Mesothelial cell of epicardium (in vitro differentiated cells): ENCODE measurements at places on chromosomes 2 and 18.
A peak's percentile ranks its signal among the peaks of the same experiment; 100 is the strongest.

DNA sequence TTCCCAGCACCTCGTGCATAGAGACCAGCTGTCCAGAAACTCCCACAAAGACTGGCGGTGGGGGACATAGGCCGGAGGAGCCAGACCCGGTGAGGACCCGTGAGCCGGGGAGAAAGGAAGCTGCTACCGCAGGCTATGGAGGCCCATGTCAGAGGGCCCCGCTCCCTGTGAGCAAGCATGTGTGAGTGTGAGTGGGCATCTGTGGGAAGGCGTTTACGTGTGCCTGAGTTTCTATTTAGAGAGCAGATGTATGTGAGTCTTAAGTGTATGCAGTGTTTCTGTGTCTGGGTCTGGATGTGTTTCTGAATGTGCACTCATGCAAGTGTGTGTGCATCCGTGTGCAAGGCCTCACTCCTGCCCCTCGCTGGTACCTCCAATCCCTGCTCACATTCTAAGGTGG lies 187.8 kb upstream of the RAB6C start:
- no peak for DNase-seq
- no peaks in the 10 kb centered on the region for H3K27me3 ChIP-seq
- H3K36me3 ChIP-seq = peaks cover 9% of the 10 kb centered on the region

- H3K27ac ChIP-seq = no peak overlapping the region
- H3K4me3 ChIP-seq = no peak overlapping the region
- DNase-seq = no peak
- no peaks in the 10 kb centered on the region for H3K27me3 ChIP-seq
Measured at GRCh38 chr2:128498086-128498485, 179.4 kb upstream of the HS6ST1 start.

DNA sequence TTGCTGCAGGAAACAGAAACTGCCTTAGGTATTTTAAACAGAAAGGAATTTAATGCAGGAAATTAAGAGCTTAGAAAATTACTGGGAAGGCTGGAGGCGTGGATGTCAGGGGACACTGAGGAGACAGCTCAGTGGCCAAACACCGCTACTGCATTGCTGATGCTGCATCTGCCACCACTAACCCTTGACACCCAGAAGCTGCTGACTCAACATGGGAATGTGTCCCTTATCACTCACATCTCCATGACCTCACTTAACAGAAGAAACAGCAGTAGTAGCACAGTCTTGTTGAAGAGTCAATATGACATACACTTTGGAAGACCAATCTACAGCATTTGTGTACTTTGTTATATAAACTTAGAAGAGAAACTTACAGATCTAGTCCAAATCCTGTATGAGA lies 906.1 kb downstream of the SLC4A3 start:
- no peak overlapping the region for H3K4me3 ChIP-seq
- H3K36me3 ChIP-seq = peaks cover 6% of the 10 kb centered on the region
- no peak overlapping the region for H3K27ac ChIP-seq
- no peaks in the 10 kb centered on the region for H3K4me1 ChIP-seq

DNA sequence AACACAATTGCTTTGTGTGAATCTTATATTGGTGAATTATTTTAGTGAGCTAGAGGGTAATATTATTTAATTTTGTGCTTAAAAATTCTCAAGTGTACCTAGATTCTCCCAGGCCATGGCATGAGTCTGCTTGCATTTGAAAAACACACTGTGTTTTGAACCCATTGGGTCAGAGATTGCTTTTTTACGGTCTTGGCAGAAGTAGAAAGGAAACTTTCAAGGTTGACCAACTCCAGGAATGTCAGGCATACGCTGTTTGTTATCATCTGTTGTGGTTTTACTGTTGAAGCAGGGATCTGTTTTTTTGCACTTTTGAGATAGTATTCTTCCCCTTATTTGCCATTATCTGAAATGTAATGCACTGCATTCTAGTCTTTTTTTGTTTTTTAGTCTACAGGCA lies 377.4 kb downstream of the RPRM start:
- no peaks in the 10 kb centered on the region for H3K27me3 ChIP-seq
- H3K27ac ChIP-seq = peak overlapping the region; percentile 1
- no peaks in the 10 kb centered on the region for H3K36me3 ChIP-seq
- peaks cover 8% of the 10 kb centered on the region for H3K4me1 ChIP-seq

GRCh38 chr18:35888329-35888728 lies 84.2 kb upstream of the RMP24 start:
- no peak overlapping the region for H3K4me3 ChIP-seq
- H3K36me3 ChIP-seq = no peaks in the 10 kb centered on the region
- no peak for DNase-seq
- H3K27ac ChIP-seq = no peak overlapping the region
- H3K4me1 ChIP-seq = peaks cover 7% of the 10 kb centered on the region

DNA sequence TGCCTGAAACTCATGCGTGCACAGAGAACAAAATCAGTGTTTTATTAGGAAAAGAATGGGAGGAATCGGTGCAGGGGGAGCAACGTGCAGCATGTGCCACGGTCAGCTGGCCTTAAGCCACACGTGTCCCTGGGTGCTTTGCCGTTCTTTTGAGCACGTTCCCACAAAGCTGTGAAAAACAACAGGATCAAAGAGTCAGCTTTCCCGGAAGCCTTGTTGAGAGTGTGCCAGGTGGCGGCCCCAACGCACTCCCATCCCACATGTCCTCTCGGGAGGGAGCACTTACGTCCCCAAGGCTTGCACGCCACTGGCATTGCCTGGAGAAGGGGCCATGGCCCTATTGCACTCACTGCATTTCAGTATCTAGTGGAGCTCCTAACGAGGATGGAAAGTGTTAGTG lies 511.2 kb downstream of the EIPR1 start:
- no peaks in the 10 kb centered on the region for H3K36me3 ChIP-seq
- DNase-seq = no peak
- H3K4me3 ChIP-seq = no peak overlapping the region
- H3K27ac ChIP-seq = no peak overlapping the region

- H3K36me3 ChIP-seq = no peaks in the 10 kb centered on the region
- no peak overlapping the region for H3K4me3 ChIP-seq
- peaks cover 38% of the 10 kb centered on the region for H3K4me1 ChIP-seq
Measured at GRCh38 chr2:55926246-55926645, 2.7 kb upstream of the EFEMP1 start.

DNA sequence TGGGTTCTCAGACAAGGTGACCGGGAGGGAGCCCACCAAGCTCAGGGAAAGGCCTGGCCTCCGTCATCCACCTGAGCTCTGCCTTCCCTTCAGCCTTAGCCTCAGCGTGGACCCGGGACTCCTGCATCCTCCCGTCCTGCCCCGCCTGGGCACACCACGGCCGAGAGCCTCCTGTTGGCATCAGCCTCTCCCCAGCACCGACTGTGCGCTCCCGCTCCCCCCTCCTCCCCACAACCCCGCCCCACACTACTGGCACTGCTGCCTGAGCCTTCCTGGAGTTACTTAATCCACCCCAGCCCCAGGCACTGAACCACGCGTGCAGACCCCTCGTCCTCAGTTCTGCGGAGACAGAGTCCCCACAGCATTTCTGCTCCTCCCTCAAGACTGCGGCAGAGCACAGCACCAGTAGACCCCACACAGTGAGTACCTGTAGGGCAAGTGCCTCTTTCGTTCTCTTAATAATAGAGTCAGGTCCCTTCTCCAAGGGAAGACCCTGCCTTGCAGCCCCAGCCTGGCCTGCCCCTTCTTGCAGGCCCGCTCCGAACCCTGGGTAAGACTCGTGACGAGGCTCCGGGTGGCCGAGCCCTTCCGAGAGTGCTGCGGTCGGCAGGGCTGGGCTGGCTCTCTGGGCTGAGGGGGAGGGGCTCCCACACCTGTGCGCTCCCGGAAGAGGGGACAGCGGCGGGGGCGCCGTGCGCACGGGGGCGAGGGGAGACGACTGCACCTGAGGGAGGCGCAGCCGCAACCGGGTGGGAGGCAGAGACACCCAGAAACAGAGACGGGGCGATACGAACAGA lies at the start of gene AMER3:
AMER3 (plus strand) TSS at position 285 of the 797 bp plus-strand sequence. CDS start 6,533 bp downstream, outside the sequence.
- peaks cover 83% of the 10 kb centered on the region for H3K27me3 ChIP-seq
- H3K4me1 ChIP-seq = peaks cover 2% of the 10 kb centered on the region
- H3K36me3 ChIP-seq = no peaks in the 10 kb centered on the region

GRCh38 chr2:170425281-170425751 lies 247.4 kb downstream of the MYO3B start:
- H3K4me3 ChIP-seq = no peak overlapping the region
- H3K27me3 ChIP-seq = no peaks in the 10 kb centered on the region
- H3K27ac ChIP-seq = no peak overlapping the region
- H3K36me3 ChIP-seq = peaks cover 4% of the 10 kb centered on the region
- no peak for DNase-seq
- H3K4me1 ChIP-seq = peaks cover 3% of the 10 kb centered on the region
